ENCODE measurements at places on chromosomes 12 and 14.
A peak's percentile ranks its signal among the peaks of the same experiment; 100 is the strongest.

GRCh38 chr12:130636370-130636769 lies 79.7 kb downstream of the RIMBP2 start:
- DNase-seq: no peak

- DNase-seq: no peak
These were observed 109.3 kb downstream of the ITPR2 start for GRCh38 chr12:26723379-26724308.

DNA sequence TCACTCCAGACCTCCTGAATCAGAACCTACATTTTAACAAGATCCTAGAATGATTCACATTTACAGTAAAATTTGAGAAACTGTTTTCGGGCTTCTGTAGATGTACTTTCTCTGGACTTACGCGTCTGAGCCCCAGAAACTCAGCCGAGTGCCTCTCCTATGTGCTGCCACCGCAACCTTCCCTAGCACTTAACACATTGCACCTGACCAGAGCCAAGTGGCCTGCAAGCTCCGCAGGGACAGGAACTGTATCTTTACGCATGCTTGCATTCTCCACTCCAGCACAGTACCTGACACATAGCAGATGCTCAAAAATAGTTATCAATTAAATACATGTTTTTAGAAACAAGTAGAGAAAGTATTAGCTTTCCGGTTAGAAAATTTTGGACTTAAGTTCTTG lies 1.2 kb downstream of the SMCO2 start:
- no peak for DNase-seq

DNA sequence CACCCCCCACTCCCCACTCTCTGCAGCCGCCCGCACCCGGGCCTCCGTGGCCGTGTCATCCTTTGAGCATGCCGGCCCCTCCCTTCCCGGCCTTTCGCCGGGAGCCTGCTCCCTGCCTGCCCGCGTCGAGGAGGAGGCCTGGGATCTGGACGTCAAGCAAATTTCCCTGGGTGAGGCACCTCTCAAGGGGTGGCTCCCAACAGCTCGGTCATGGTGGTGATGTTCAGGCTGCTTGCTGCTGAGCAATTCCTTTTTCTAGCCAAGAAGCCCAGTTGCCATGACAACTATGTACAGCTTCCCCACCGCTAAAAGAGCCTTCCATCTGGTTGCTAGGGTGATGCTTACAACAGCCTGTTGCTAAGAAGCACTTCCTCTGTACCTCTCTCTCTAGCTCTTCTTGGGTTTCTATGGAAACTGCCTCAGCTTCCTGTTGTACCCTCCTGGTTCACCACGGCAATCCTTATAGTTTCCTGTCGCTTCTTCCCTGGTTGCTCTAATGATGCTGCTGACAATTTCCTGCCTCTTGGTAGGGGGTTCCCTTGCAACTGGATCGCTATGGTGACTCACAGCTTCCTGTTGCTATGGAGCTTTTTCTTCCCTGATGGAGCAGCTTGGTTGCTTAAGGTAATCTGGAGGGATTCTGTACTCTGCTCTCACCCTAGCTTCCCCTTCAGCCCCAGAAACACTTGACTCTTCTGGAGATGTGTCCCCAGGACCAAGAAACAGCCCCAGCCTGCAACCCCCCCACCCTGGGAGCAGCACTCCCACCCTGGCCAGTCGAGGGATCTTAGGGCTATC lies 11.0 kb downstream of the ZNF219 start:
- peak; percentile 31 for DNase-seq

- DNase-seq: no peak
These were observed 653.9 kb upstream of the TMEM132C start for GRCh38 chr12:127613056-127613455.

- DNase-seq: no peak
These were observed 97.4 kb downstream of the SRGAP1 start for GRCh38 chr12:63941879-63942278.

DNA sequence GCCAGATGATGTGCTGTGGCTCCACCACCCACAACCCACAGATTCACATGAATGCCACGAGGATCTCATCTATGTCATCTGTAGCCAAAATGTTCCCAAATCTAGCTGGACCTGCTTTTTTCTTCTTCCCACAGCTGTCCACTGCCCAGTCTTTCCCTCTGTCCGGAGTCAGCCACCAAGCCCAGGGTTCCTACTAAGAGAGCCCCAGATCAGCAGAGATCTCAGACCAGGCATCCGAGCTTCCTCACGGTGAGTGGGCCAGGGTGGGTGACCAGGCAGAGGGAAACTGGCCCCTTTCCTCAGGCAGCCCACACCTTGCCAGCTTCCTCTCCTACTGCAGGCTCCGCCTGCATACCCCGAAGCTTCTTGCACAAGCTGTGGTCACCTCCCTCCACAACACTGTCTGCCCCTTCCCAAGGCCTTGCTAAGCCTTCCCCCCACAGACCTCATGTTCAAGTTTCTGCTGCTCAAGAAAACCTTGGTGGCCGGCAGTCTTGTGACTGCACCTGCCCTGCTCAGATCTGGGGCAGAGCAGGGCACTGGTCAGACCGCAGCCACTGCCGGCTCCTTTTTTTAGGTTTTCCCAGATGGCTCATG lies 81.4 kb downstream of the ACTN1 start:
- no peak for DNase-seq

DNA sequence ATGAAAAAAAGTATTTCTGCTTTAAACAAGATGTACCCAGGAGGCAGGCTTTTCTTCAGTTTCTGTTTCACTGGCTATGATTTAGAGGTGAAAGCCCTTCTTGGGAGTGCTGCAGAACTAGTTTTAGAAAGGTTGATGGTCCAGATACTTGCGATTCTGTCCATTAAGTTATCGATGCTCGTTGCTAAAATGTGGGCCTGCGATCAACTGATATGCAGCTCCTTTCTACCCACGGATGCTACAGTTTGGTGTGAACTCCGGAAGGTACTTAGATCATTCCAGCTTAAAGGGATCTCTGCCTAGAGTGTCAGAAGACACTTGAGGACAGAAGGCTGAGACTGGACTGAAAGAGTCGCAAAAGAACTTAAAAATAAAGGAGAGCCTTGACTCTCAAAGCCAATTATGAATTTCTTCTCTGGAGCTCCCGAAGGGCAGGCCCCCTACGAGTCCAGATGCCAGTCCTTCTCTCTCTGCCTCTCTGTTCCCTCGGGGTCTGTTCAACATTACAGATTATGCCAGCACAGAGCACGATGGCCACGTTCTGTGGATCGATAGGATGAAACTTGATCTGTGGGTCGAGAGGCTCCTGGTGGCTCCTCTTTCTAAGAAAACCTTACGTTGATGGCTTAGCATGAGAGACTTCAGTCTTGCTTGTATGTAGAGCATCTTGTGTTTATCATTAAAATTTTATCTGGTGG lies 40.0 kb downstream of the FBXW8 start:
- no peak for DNase-seq

- DNase-seq: no peak
These were observed 32.7 kb downstream of the DYRK2 start for GRCh38 chr12:67681105-67681778.

GRCh38 chr12:93245543-93245942 lies 132.2 kb upstream of the NUDT4 start:
- DNase-seq: no peak

GRCh38 chr12:94952325-94952724 lies 51.2 kb downstream of the NDUFA12 start:
- DNase-seq: no peak

GRCh38 chr12:121189619-121190155 lies 20.2 kb upstream of the P2RX4 start:
- DNase-seq: no peak

DNA sequence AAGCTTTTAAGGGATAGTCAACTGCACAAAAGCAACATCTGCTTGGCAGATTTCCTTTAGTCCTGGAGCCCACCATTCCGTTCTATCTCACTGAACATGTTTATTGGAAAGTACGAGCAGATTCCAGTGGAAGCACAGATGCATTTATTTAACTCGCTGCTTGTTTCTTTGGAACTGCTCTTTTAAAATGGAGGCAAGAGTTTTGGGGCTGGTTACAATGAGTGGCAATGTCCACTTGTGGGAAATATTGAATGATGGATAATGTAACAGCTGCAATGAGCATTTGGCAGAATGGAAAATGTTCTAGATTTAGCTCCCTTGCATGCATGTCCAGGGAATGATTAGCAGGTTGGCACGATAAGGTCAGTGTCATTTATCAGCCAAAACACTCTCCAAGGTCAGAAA lies 163.0 kb downstream of the ATP23 start:
- no peak for DNase-seq

GRCh38 chr12:52952076-52952801 lies 3.3 kb downstream of the KRT18 start:
- DNase-seq: no peak

GRCh38 chr12:59066445-59066844 lies 146.1 kb upstream of the LRIG3 start:
- DNase-seq: no peak

GRCh38 chr14:70708717-70709570 lies 67.2 kb downstream of the TTC9 start:
- DNase-seq: no peak

DNA sequence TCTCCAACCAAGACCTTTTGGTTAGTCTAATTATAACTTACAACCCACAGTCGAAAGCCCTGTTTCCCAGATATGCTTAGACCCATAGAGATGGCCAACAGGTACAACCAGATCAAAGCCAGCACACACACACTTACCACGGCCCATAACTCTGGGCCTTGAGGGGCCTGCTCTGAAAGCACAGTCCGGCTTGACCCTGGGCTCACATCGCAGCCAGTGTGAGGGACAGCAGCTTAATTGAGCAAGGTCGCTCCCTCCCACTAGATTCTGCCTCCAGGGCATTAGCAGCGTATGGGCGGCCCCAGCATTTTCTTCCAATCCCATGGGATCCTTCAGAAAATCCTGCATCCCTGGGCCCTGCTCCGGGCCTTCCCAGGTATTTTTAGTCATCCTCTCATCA lies 157.4 kb upstream of the FKBP4 start:
- no peak for DNase-seq

DNA sequence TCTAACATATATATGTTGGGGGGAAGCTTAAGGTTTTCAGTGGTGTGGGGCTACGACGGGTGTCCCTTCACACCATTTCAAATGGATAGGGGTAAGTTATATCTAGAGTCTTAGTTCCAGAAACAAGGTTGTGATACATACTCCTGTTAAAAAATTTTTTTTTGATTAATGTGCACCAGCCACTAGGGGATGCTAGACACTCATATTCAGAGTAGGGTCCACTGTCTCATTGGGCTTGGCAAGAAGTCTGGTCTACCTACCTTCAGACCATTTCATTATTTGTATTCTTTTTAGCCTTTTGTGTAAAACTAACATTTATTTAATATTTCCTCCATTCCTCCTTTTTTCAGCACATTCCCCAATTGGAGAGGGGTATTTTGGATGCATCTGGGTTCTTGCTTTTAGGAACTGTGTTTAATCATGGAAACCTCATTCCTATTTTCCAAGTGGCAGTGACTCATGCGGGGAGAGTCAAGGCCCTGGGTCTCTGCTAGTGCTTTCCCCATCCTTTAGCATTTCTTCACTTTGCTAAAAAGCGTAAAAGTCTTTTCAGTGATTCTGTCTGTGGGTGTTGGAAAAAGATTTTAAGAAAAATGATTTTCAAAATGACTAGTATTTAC lies 33.4 kb downstream of the ANO4 start:
- DNase-seq: no peak

DNA sequence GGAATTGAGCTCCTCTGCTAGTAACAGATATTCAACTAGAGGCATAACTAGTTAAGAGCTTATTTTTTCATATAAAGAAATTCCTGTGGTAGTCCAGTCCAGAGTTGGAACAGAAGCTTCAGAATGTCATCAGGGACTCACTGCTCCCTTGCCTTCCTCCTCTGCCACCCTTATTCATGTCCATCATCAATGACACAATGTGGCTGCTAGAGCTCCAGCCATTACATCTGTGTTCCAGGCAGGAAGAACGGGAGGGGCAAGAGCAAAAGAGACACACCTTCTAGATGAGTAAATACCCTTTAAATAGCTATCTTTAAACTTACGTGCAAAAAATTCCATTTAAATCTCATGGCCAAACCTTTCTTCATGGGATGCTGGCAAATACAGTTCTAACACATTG lies 47.3 kb upstream of the HMGA2 start:
- DNase-seq: no peak

- DNase-seq: no peak
These were observed 67.0 kb downstream of the ARF6 start for GRCh38 chr14:49959822-49960408.

DNA sequence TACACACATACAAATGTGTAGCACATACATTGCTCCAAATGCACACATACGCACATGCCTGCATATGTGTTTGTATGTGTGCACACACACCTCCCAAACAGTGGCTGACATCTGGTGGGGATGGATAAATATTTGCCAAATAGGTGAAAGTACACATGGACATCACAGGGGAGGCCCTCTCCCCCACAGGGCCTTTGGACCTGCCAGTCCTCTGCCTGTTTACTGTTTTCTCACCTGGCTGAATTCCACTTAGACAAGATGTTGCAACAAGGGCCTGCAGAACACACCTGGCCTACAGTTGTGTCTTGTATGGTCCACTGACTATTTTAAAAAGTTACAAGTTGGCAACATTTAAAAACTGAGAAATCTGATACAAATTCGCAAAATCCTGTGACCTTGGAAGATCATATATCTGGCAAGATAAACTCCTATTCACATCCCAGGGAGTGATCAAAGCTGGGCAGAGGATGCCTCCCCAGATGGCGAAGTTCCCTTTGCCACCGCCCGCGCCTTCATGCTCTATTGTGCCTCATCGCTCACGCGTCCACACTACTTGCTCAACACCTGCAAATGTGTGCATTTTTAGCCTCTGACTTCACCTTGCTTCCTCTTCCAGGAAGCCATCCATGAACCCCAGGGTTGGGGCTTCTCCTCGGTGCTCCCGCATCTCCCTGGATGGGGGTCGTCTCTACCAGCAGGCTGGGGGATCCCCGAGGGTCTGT lies 118.4 kb upstream of the FZD10 start:
- DNase-seq: no peak

GRCh38 chr12:7289743-7290142 lies 14.1 kb upstream of the ACSM4 start:
- no peak for DNase-seq

GRCh38 chr14:73149753-73150152 lies 13.4 kb downstream of the PSEN1 start:
- DNase-seq: no peak

DNA sequence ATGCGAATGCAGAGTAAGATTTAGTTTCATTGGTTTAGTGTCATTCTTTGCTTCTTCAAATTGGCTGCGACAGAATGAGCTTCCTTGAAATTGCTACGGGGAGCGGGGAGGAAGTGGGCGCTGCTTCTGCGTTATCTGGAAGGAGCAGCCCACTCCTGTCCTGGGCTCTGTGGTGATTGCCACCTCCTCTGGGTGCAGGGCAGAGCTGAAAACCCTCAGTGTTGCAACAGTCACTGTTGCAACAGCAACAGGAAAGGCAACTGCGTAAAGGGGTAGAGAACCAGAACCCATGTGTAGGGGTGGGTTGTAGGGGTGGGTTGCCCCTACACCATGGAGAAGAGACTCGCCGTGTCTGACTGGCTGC lies 57.7 kb downstream of the MAX start:
- DNase-seq: no peak

Measured in D721Med (cell line).